ENCODE measurements at places on chromosomes 7 and 10. TPM values are rescaled to one million over a fixed set of nuclear protein-coding genes. Genes with fewer than 3 reads are reported as not detected.

Gene MET
- 3.8 TPM for total RNA-seq

Gene ELOVL3
- not detected for total RNA-seq

- no peak for DNase-seq
- no peaks in the 10 kb centered on the region for H3K4me1 ChIP-seq
- no peak overlapping the region for H3K27ac ChIP-seq
- H3K36me3 ChIP-seq: no peaks in the 10 kb centered on the region
- no peak overlapping the region for H3K4me3 ChIP-seq
Measured at GRCh38 chr7:53661645-53662217, 626.3 kb downstream of the POM121L12 start.

DNA sequence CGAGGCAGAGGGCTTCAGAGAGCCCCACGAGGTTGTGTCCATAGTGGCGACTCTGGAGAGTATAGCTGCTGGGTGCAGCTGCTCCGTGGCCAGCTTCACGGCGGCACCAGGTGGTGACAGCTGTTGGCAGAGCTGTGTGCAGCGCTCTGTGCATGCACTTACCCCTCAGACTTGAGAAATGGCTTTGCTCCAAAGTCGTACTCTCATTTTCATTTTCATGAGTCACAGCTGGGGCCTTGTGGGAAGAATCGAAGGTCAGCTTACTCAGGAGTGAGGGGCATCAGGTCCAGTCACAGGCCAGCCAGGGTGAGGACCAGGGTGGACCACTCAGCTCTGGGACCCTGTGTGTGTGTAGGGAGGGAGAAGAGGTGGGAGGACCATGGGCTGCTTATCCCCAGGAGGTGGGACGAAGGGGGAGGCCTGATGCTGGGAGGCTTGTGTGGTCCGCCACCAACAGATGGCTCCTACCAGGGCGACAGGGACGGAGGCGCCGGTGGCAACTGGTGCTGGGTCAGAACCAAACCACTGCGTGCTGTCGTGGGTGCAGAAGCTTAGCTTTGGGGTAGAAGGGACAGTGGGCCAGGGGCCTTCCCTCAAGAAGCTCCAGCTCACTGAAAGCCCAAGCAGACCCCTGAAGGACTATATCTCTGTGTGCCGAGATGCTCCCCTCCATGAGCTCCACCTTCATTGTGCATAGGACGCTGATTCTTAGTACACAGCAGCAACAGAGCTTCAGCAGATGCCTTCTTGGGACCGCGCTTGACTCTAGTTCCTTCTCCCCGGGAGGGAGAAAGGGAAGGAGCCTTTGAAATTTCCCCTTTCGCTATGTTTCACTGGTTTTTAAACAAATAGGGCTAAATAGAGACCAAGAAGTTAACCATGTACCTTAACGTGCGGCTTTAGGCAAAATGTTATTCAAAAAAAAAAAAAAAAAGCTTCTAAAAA lies 225.0 kb downstream of the CELF2 start:
- DNase-seq: no peak
- H3K4me3 ChIP-seq: no peak overlapping the region
- H3K36me3 ChIP-seq: no peaks in the 10 kb centered on the region
- H3K4me1 ChIP-seq: no peaks in the 10 kb centered on the region

GRCh38 chr7:79434867-79435266 lies 18.6 kb downstream of the MAGI2 start:
- no peaks in the 10 kb centered on the region for H3K27me3 ChIP-seq
- H3K36me3 ChIP-seq: no peaks in the 10 kb centered on the region
- H3K4me1 ChIP-seq: no peaks in the 10 kb centered on the region
- no peak for DNase-seq

- no peaks in the 10 kb centered on the region for H3K4me1 ChIP-seq
- no peak for DNase-seq
- H3K4me3 ChIP-seq: no peak overlapping the region
- no peaks in the 10 kb centered on the region for H3K36me3 ChIP-seq
Measured at GRCh38 chr7:130087364-130087763, 17.0 kb downstream of the KLHDC10 start.

DNA sequence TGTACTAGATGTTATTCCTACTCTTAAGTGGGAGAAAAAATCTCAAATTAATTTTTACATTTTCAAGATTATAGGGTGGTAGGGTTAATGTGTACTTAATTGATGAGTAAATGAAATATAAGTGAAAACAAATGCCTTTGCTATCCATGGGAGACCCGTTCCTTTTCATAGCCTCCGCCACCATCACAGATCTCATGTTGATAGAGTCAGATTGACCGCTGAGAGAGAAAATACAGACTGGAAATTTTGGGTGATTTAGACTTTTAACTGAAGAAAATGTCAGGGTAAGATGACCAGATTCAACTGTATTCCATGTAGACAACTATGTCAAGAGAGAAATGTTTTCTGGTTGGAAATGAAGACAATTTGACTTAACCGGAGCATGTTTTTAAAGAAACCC lies 446.2 kb downstream of the AUTS2 start:
- no peak for DNase-seq
- H3K4me1 ChIP-seq: no peaks in the 10 kb centered on the region
- H3K27me3 ChIP-seq: no peaks in the 10 kb centered on the region
- H3K27ac ChIP-seq: no peak overlapping the region
- H3K4me3 ChIP-seq: no peak overlapping the region
- H3K36me3 ChIP-seq: no peaks in the 10 kb centered on the region

DNA sequence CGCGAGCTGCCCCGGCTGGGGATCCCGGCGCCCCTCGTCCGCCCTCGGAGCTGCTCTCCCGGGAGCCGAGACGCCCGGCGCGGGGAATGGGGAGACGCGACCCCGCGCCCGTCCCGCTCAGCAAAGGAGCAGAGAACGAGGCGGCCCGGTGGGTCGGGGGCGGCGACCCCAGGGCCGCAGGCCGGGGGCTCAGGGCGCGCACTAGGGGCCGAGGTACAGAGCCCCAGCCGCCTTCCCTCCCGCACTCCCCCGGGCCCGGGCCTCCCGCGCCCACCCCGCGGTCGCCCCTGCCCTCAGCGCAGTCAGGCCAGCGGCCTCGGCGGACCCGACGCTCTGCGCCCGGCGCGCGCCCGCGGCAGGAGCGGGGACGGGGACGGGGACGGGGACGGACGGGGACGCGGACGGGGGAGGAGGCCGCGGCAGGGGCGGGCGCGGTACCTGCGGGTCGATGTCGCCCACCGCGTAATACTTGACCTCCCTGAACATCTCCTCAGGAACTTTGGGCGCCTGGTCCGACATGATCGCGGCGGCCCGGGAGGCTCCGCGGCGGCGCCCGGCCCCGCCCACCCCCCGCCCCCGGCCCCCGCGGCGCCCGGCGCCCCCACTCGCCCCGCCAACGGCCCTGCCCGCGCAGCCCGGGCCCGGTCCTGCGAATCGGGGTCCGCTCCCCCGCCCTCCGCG lies 373 bp downstream of the PAXIP1 start:
- peaks cover 30% of the 10 kb centered on the region for H3K36me3 ChIP-seq
- peaks cover 12% of the 10 kb centered on the region for H3K4me1 ChIP-seq
- no peak for DNase-seq
- H3K4me3 ChIP-seq: peak overlapping the region; percentile 56
- H3K27ac ChIP-seq: peak overlapping the region; percentile 95
